ENCODE measurements at places on chromosomes 7 and 10.

DNA sequence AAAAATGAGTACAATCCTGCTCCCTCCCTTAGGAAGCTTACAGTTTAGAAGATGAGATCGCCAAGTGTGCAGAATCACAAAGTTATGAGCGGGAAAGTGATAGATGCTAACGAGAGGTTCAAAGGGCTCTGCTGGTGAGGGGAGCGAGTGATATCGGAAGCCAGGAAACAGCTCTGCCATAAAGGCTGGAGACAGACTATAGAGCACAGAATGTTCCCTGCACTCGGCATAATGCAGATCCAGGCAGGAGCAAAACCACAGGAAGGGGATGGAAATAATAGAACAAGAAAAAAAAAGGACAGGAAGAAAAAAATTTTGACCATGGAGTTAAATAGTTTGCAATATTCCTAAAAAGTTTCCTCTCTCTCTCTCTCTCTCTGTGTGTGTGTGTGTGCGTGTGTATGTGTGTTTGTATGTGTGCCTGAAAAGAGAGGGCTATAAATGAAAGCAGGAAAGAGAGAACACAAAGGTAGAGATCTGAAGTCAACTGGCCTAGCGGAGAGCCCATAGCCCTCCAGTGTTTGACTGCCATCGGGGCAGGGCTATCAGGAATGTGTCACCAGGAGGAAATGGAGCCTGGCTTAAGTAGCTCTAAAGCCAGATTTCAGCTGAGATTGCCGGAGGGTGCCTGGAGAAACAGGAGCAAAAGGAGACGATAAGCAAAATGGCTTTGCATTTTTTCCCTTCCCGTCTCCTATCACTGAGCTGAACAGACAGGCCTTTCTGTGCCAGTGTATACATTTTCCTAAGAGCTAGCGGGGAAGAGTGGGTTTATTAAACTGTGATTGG, 175.8 kb upstream of the LYZL1 start:
- no peak for DNase-seq

GRCh38 chr10:58967551-58968388, 208.7 kb upstream of the PHYHIPL start:
- DNase-seq: no peak

DNA sequence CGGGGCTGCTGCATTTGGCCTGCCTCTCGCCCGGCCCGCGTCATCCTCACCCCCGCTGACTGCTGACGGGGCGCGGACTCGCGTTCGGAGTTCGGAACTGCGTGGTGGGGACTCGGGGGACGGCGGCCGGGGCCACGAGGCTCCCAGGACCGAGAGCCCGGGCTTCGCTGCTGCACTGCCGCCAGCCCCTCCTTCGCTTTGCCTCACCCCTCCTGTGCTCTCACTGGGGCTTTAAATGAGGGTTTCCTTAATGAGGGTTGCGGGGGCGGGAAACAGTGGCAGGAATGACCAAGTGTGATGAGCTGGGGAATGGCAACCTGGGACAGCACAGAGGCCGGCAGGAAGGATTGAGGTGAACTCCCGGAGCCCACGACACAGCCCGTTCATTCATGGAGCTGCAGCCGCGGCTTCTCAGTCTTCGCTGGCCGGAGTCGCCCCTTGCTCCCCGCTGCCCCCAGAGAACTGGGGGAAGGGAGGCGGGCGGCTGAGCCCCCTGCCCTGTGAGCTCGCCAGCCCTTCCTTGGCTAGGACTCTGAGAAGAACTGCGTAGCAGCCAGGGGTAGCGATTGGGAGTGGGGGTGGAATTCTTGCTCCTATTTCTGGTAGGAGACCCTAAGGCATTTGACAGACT, 1.5 kb upstream of the LRRC4 start:
- DNase-seq: no peak

DNA sequence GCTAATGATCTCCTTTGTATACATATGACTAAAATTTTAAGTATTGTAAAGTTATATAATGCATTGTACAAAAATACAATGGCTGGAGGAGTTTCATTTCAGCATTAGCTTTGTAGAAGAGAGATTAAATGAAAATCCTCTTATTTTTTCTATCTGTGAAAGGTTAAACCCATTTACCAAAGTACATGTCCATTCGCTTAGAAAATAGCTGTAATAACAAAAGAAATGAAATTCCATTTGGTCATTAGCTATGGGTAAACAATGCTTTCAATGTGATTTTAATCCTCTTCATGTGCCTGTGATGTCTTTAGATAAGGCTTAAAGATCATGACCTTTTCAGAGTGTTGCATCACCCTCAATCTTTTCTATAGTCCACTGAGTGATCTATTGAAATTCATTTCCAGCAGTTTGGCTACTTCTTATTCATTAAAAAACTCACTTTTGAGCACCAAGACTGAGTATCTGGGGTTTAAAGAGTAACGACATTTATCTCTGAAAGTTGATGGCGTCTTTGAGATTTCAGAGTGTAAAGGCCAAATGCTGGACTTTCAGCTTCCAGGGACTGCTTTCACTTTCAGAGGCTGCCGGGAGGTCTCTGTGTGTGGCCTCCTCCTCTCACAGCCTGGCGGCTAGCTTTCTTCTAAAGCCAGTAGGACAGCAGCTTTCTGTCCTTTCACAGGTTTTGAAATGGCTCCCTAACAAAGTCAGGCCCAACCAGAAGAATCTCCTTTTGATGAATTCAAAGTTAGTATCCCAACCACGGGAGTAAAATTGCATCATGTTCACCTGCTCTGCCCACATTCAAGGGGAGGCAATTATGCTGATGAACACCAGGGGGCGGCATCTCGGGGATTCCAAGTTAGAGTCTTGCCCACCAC, 701.4 kb upstream of the COBL start:
- no peak for DNase-seq

- DNase-seq: no peak
Observed at GRCh38 chr7:25775570-25775969, 376.4 kb upstream of the NFE2L3 start.
